ENCODE measurements at places on chromosomes 12 and 14.

DNA sequence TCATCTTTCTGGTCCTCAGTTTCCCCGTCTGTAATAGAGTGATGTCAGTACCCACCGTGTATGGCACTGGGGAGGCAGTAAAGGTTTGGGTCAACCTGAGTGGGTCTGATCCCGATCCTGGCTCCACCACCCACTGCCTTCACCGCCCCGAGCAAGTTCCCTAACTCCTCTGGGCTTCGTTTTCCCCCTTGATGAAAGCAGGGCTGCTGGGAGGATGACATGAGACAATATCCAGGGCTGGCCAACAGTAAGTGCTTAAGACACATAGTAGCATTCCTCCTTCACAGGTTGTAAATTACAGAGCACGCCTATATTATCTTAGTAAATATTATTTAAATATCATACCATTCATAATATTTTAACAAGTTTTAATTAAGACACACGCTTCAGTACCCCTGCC lies 595 bp downstream of the PLEK2 start:
- no peak overlapping the region for H3K4me3 ChIP-seq
- no peaks in the 10 kb centered on the region for H3K36me3 ChIP-seq
- H3K27ac ChIP-seq, result no peak overlapping the region
- no peaks in the 10 kb centered on the region for H3K27me3 ChIP-seq
- no peaks in the 10 kb centered on the region for H3K4me1 ChIP-seq
- DNase-seq, result no peak

DNA sequence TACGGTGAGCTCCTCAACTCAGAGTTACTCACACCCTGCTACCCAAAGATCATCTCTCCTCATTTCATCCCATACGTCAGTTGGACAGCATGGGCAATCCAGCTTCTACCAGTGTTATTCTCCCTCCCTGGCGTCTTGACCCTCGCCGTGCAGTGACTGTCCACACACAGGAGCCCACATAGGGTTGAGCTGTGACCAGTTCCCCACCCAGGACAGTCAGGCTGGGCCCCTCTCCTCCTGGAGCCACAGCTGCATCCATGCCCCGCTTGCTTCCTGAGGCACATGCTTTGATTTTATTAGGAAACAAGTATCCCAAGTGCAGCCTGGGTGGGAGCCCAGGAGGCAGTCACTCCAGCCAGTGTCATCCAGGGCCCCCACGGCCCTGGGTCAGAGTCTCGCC lies 140.3 kb upstream of the SFSWAP start:
- no peaks in the 10 kb centered on the region for H3K4me1 ChIP-seq
- H3K27ac ChIP-seq, result no peak overlapping the region
- DNase-seq, result no peak
- no peaks in the 10 kb centered on the region for H3K27me3 ChIP-seq
- H3K4me3 ChIP-seq, result no peak overlapping the region

DNA sequence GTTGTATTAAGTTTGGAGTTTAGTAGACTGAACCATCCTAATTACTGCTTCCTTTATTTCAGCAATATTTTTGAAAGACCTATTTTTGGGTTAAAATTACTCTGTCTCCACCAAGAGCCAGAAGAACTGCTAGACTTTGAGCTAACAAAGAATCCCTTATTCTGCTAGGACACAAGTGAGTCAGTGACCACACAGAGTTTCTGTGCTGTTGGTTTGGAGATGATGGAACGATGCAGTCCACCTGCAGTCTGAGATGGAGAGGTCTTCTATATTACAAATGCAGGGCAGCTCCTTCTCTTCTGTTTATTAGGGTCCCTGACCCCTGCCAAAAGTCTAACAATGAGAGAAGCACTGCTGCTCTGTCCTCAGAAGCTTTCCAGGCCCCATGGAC lies 6.7 kb upstream of the STXBP6 start:
- H3K4me1 ChIP-seq, result no peaks in the 10 kb centered on the region
- H3K36me3 ChIP-seq, result no peaks in the 10 kb centered on the region
- no peak overlapping the region for H3K4me3 ChIP-seq
- DNase-seq, result no peak
- no peaks in the 10 kb centered on the region for H3K27me3 ChIP-seq

DNA sequence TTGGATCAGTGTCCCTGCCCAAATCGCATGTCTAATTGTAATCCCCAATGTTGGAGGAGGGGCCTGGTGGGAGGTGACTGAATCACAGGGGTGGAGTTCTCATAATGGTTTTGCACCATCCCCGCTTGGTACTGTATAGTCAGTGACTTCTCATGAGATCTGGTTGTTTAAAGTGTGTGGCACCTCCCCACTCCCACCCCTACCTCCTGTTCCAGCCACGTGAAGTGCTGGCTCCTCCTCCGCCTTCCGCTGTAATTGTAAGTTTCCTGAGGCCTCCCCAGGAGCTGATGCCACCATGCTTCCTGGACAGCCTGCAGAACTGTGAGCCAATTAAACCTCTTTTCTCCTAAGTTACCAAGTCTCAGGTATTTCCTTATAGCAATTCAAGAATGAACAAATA lies 67.2 kb downstream of the FERMT2 start:
- no peak overlapping the region for H3K4me3 ChIP-seq
- DNase-seq, result no peak
- no peaks in the 10 kb centered on the region for H3K27me3 ChIP-seq
- no peak overlapping the region for H3K27ac ChIP-seq

- H3K27me3 ChIP-seq, result peaks cover 7% of the 10 kb centered on the region
- no peak for DNase-seq
- H3K4me1 ChIP-seq, result no peaks in the 10 kb centered on the region
- no peaks in the 10 kb centered on the region for H3K36me3 ChIP-seq
Measured at GRCh38 chr12:131830335-131830913, 2.2 kb downstream of the MMP17 start.

DNA sequence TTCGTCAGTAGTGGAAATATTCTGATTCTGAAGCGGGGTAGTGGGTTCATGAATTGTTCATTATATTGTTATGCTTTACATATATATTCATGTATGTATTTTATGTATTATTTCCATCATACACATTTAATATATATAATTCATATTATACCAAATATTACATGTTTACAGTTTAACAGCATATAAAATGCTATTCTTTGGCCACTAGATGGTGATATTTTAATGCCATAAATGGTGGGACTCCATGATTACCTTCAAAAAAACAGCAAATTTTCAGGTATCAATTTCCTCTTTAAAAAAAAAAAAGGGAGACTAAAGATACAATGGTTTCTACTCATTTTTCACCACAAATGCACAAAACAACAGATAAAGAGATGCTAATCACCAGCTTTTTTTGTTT lies 41.0 kb downstream of the BDKRB1 start:
- no peaks in the 10 kb centered on the region for H3K4me1 ChIP-seq
- no peaks in the 10 kb centered on the region for H3K36me3 ChIP-seq
- H3K27me3 ChIP-seq, result no peaks in the 10 kb centered on the region
- no peak overlapping the region for H3K27ac ChIP-seq
- DNase-seq, result no peak
- H3K4me3 ChIP-seq, result no peak overlapping the region

- no peak overlapping the region for H3K27ac ChIP-seq
- DNase-seq, result no peak
- H3K4me1 ChIP-seq, result no peaks in the 10 kb centered on the region
- H3K36me3 ChIP-seq, result no peaks in the 10 kb centered on the region
- no peak overlapping the region for H3K4me3 ChIP-seq
- H3K27me3 ChIP-seq, result no peaks in the 10 kb centered on the region
Measured at GRCh38 chr12:93970900-93971688, 177.3 kb upstream of the PLXNC1 start.

DNA sequence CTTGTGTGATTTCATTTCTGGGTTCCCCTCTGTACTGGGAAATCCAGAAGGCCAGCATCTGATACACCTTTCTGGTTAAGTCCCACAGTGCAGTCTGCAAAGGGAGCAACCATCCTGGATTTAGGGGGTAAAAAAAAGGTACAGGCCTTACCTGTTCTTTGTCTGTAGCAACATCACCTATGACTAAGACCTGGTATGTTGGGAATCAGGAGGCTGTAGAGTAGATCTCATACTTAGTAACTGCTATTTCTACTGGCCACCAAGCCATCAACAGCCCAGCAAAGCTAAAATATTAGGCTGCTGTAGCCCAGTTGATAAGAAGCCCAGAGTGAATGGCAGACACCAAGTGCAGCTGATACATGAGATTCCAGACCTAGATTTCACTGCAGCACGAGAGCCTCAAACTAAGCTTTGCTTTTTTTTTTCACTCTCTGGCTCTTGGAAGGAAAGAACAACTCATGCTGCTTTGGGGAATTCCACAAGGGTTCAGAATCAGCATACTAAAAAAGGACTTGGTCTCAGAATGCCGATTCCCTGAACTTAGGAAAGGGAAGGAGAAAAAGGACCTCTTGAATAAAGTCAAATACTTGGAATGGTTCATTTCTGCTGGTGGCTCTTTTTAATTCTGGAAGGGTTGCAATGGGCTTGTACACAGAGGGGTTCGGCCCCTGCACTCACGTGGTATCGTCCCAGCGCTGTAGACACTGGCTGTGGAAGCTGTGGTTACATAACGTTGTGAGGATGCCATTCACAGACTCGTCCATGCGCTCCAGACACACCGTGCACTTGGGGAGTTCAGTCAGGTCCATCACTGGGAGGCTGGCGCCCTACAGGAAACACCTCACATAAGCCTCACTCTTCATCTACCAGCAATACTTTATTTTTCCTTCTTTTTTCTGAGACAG lies 20.5 kb downstream of the BRAP start:
- no peak overlapping the region for H3K4me3 ChIP-seq
- peaks cover 12% of the 10 kb centered on the region for H3K36me3 ChIP-seq
- H3K4me1 ChIP-seq, result no peaks in the 10 kb centered on the region
- H3K27me3 ChIP-seq, result no peaks in the 10 kb centered on the region
- no peak overlapping the region for H3K27ac ChIP-seq
- DNase-seq, result no peak

DNA sequence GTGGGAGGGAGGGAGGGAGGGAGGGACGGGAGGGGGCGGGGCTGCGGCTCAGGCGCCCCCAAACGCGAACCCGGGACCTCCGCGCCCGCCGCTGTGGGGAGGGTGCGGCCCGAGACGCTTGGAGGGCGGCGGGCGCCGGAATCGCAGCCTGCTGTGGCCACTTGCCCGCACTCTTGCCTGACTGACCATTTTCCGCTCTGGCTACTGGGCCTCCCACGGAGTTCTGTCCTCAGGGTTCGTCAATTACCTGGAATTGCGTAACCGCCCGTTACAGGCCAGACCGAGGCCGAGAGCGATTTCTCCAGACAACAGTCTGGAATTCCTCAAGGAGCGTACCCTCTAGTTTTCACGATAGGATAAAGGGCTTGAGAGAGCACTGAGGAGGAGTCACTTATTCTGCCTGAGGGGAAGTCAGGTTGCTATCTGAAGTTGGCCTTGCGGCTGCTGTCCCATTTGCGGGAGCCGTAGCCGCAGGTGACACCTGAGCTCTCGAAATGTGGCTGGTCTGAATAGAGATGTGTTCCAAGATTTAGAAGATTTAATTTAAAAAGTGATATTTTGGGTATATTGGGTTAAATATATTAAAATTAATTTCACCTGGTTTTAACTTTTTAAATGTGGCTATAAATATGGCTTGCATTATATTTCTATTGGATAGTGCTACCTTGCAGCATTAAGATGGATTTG lies 446 bp upstream of the ZNF641 start:
- no peaks in the 10 kb centered on the region for H3K4me1 ChIP-seq
- peak overlapping the region; percentile 14 for H3K27ac ChIP-seq
- no peak for DNase-seq
- peak overlapping the region; percentile 76 for H3K4me3 ChIP-seq
- H3K27me3 ChIP-seq, result no peaks in the 10 kb centered on the region

GRCh38 chr12:68733661-68734071 lies 12.3 kb upstream of the SLC35E3 start:
- no peaks in the 10 kb centered on the region for H3K4me1 ChIP-seq
- H3K4me3 ChIP-seq, result no peak overlapping the region

- no peaks in the 10 kb centered on the region for H3K27me3 ChIP-seq
- H3K27ac ChIP-seq, result no peak overlapping the region
- no peak overlapping the region for H3K4me3 ChIP-seq
- H3K4me1 ChIP-seq, result no peaks in the 10 kb centered on the region
- no peak for DNase-seq
- no peaks in the 10 kb centered on the region for H3K36me3 ChIP-seq
Measured at GRCh38 chr12:47033081-47033480, 46.3 kb upstream of the PCED1B start.

DNA sequence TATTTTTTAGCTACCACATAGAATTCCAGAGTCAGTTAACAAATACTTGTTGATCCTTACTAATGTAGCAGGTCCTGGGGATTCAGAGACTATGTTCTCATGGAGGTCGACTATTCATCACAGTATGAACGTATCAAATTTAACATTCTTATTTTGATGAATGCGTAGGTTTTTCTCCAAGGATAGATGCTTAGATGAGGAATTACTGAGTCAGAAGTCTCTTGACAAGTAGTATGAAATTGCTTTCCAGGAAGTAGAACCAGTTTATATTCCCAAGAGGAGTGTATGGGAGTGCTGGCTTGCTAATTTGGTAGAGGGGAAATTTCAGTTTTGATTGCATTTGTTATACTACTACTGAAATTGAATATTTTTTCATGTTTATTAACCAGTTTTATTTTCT lies 42.8 kb upstream of the CRADD start:
- no peaks in the 10 kb centered on the region for H3K4me1 ChIP-seq
- DNase-seq, result no peak
- no peak overlapping the region for H3K4me3 ChIP-seq
- H3K36me3 ChIP-seq, result no peaks in the 10 kb centered on the region

GRCh38 chr12:84165998-84166571 lies 746.5 kb downstream of the SLC6A15 start:
- no peaks in the 10 kb centered on the region for H3K27me3 ChIP-seq
- H3K36me3 ChIP-seq, result no peaks in the 10 kb centered on the region
- H3K4me3 ChIP-seq, result no peak overlapping the region
- H3K27ac ChIP-seq, result no peak overlapping the region
- no peak for DNase-seq

GRCh38 chr12:68420225-68421010 lies 88.3 kb upstream of the MDM1 start:
- H3K27ac ChIP-seq, result no peak overlapping the region
- no peak overlapping the region for H3K4me3 ChIP-seq
- H3K4me1 ChIP-seq, result no peaks in the 10 kb centered on the region
- no peaks in the 10 kb centered on the region for H3K27me3 ChIP-seq

- H3K4me1 ChIP-seq, result peaks cover 46% of the 10 kb centered on the region
- H3K27me3 ChIP-seq, result no peaks in the 10 kb centered on the region
- DNase-seq, result no peak
- H3K36me3 ChIP-seq, result no peaks in the 10 kb centered on the region
- peak overlapping the region; percentile 24 for H3K27ac ChIP-seq
- H3K4me3 ChIP-seq, result no peak overlapping the region
Measured at GRCh38 chr14:69682621-69683263, 71.3 kb downstream of the SUSD6 start.

GRCh38 chr12:25976289-25976688 lies 17.8 kb downstream of the RASSF8 start:
- DNase-seq, result no peak
- no peaks in the 10 kb centered on the region for H3K4me1 ChIP-seq
- H3K27me3 ChIP-seq, result no peaks in the 10 kb centered on the region

Data from GM12878 (cell line).